Omental fat pad (tissue), 4 donors: ENCODE measurements at places on chromosomes 5 and 9. TPM values are rescaled to one million over a fixed set of nuclear protein-coding genes. Genes with fewer than 3 reads are reported as not detected.

LHX6 gene
- 9.8 TPM for total RNA-seq

GRCh38 chr5:30572279-30572678, 621.2 kb upstream of the CDH6 start:
- DNase-seq, result no peak

- DNase-seq, result no peak
Measured at GRCh38 chr9:23598994-23599393, 227.0 kb downstream of the ELAVL2 start.

DNA sequence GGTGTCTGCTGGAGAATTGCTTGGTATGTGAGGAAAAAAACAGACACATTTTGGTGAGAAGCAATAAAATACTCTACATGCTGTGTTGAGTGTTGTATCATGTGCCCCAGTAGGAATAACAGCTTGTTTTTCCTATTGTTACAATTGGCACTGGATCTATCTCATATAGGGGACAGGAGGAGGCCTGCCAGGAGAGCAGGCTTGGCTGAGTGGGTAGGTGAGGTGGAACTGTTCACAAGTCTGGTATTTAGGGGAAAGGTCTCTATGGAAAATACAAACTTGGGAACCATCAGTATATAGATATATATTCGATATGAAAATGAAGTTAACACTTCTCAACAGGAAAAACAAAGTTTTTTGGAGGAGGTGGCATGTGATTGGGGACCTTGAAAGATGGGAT, 9.5 kb upstream of the SH3TC2 start:
- DNase-seq, result no peak

GRCh38 chr9:8633784-8634183, 834.2 kb upstream of the DMAC1 start:
- DNase-seq, result no peak

DNA sequence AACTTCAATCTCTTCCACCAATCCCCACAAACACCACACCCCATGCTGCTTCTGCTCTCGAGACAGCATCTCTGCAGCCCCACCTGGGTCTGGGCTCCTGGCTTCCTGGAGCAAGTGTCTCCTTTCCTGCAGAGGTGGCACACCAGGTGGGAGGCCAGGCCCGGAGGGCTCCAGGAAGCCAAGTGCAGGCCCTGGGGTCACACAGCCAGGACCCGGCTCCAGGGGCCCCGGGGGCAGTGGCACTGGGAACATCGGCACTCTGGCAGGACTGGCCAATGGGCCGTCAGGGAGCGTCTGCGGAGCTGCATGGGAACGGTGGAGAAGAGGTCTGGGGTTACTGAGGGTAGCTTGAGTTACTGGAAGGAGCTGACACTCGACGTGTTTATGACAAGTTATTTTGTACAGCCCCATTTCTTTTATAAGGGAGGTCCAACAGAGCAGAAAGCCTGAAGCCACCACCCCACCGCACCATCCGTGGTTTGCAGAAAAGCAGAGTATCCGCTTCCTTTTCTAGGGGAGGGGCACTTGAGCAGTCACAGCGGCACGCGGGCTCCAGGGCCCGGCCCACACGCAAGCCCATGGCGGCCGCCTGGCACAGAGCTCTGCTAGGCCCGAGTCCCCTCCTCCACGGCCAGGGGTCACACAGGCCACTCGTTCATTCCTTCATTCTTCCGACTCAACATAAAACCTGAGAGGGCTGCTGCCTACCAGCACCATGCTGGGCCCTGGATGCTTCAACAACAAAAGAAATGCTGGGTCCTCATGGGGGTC, 14.6 kb upstream of the INPP5E start:
- DNase-seq, result no peak

- DNase-seq, result no peak
Measured at GRCh38 chr5:23483090-23483489, 24.3 kb upstream of the PRDM9 start.
